Left ventricle myocardium superior (tissue), 1 donor: ENCODE measurements at places on chromosomes 3 and 15. TPM values are rescaled to one million over a fixed set of nuclear protein-coding genes. Genes with fewer than 3 reads are reported as not detected.

Gene GRM7
- total RNA-seq = not detected

GRCh38 chr15:75861750-75862402 lies 18.6 kb downstream of the UBE2Q2 start:
- DNase-seq = no peak

DNA sequence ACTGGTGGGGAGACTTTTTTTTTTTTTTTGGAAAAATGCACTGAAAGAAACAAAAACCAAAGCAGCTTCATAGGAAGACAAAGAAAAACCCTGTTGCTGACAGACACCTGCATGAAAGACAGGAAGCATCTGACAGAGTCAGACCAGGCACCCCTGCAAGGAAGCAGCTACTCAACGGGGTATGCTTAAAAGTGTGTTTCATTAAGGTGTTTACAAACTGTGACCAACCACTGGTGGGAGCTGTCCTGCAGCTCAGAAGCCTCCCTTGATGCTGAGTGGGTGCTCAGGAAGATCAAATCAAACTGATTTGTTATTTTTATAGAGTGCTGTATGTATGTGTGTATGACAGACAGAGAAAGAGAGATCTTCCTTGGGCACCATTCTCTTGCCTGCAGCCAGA lies 34.7 kb upstream of the AGBL1 start:
- no peak for DNase-seq

DNA sequence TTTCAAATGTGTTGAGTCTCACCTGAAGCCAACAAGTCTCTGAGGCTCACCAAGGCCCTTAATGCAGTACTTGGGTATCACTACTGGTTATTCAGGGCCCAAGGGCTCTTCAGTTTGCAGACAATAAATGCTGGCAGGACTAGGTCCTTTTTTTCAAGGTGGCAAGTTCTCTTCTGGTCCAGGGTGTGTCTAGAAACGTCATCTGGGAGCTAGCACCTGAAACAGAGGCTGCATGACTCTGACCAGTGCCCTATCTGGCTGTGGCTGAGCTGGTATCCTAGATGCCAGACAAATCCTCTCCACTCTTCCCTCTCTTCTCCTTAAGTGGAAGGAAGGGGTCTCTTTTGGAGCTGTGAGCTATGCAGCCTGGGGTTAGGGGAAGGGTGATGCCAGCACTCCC lies 276.8 kb downstream of the PYDC2 start:
- DNase-seq = no peak
